ENCODE measurements at places on chromosomes 4 and X.

DNA sequence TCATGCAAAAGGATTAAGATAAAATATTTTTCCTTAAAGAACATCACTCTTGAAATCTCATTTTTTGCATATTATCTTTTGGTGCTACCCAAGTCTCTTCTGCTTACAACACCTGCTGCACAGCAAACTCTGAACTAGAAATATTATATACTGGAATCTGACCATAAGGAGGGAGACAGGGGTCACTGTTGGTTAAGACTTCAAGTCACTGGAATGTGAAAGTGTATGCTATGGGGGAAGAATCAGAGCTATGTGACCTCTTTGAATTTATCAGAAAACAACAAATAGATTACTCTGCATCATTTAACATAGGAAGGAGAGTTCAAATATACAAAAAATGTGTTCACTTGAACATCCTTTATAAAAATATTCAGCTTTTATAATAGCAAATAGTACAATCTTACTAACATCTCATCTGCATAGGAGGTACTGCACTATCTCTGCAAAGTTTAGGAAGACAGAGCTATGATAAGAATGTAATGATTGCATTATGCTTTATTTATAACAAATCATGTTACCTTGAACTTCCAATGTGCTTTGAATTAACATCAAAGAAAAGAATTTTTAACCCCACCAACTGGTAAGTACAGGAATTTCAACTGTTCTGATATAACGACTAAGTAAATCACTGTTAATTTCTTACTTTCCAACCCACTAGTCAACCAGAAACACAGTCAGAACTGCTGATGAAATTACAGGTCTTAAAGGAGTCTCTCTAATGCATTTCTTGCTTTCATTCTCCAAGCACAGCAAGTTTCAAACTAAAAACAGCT is 69.8 kb downstream of the ZNF827 start:
- peak; percentile 55 for DNase-seq

- no peak for DNase-seq
Observed at GRCh38 chrX:72124540-72125201, 7.0 kb downstream of the RTL5 start.

- no peak for DNase-seq
Observed at GRCh38 chr4:20543131-20543530, 157.1 kb upstream of the PACRGL start.

DNA sequence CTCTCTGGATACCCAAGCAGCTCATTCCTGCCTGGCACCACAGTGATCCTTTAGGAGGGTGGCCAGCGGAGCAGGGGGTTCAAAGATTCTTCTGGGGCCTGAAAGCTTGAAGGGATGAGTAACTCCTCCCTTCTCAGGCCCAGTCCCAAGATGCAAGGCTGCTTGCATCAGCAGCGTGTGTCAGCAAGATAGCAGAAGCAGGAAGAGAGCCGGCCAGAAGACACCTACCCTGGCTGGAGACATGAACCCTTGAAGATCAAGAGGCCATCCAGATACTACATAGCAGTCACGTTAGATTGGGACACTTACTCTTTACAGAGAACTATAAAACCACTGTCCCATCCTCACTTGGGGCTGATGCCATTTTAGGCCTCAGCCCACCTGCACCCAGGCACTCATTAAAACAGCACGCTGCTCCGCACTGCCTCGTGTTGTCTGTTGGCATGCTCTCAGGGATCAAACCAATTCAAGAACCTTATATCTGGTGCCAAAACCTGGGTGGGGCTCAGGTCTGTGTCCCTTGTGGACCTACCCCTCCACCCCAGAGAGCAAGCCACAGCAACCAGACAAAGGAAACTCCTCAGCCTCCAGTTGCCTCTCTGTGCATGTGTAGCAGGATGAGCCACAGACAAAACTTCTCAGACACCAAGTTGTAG is 6.5 kb downstream of the UGT2B17 start:
- DNase-seq: no peak

- DNase-seq: no peak
Observed at GRCh38 chrX:118346258-118347094, 570 bp downstream of the WDR44 start.

- DNase-seq: no peak
Observed at GRCh38 chr4:99099311-99099710, 10.7 kb upstream of the ADH5 start.

- peak; percentile 68 for DNase-seq
Observed at GRCh38 chrX:39764441-39764914, 333.3 kb downstream of the BCOR start.

DNA sequence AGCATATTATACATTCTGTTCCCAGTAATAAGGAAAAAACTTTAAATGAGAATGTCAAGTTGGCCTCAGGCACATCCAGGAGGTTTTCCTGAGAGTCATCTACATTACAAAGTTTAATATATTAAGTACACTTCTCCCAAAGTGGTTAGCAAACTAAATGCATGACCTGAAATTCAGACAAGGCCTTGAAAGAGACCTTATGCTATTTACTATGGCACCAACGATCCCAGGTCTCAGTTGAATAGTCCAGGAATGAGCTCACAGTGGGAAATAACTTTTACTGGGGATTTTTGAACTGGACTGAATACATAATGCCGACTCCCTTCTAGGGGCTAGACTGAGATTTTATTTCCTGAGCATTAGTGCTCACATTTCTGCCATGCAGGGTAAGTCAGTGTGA is 1577.5 kb upstream of the PCDH7 start:
- DNase-seq: no peak

GRCh38 chr4:32847461-32847860 is 2127.3 kb downstream of the PCDH7 start:
- DNase-seq: peak; percentile 20

DNA sequence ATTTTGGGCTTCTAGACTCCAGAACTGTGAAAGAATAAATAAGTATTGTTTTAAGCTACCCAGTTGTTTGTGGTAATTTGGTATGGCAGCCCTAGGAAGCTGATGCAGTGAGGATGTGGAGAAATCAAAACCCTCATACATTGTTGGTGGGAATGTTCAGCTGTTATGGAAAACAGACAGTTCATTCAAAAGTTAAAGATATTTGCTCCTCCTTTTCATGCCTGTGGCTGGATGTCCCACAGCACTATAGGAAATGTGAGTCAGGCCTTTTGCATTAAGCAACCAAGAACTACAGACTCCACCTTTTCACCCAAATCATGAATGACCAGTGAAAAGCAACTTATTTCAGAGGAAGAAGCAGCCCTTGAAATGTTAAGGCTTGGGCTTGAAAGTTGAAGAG is 6.7 kb downstream of the BBS12 start:
- DNase-seq: peak; percentile 96

DNA sequence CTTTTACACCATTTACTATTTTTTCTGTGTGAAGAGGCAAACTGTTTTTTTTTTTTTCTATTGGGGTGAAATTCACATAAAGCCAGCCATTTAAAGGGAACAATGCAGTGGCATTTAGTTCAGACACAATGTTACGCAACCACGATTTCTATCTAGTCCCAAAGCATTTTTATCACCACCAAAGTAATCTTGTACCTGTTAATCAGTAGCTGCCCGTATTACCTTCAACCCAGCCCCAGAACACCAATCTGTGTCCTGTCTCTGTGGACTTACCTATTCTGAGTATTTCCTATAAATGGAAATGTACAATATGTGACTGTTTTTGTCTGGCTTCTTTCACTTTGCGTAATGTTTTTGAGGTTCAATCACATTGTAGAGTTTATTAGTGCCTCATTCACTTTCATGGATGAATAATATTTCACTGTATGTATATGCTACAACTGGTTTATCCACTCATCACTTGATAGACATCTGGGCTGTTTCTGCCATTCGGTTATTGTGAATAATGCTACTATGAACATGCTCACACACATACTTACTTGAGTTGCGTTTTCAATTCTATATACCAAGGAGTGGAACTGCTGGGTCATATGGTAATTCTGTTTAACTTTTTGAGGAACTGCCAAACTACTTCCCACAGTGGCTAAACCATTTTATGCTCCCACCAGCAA is 116.2 kb downstream of the CDS1 start:
- no peak for DNase-seq

- DNase-seq: peak; percentile 58
Observed at GRCh38 chrX:21745756-21746155, 12.2 kb downstream of the SMPX start.

GRCh38 chr4:25425361-25425760 is 48.3 kb downstream of the ANAPC4 start:
- peak; percentile 37 for DNase-seq

DNA sequence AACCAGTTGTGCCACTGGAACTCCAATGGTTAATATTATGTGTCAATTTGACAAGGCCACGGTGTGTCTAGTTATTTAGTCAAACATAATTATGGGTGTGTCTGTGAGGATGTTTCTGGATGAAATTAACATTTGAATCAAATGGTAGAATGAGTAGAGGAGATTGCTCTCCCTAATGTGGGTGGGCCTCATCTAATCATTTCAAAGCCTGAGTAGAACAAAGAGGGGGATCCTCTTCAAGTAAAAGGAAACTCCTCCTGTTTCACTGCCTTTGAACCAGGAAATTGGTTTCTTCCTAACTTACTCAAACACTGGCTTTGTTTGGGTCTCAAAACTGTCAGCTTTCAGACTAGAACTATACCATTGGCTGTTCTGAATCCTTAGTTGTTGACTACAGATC is 1692.1 kb downstream of the PCDH19 start:
- no peak for DNase-seq

DNA sequence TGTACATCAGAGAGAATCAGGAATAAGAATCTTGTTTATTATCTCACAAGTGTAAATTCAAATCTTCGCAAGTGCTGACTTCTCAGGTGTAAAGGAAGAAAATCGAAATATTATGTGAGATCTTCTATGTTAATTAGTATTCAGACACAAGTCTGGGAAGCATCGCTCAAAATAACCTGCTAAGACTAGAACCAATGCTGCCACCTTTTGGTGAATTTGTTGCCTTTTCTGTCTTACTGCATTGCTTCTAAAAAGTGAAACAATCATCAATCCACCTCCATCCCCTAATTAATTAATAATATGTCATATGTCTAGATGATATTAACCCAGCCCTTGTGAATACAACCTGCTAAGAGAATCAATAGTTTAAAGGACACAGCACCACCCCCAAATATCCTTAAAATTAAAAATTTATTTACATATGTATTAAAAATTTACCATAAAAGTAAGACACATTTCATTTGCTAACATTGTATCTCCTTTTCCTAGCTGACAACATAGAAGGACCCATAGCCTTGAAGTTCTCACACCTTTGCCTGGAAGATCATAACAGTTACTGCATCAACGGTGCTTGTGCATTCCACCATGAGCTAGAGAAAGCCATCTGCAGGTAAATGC is 3.5 kb downstream of the EPGN start:
- DNase-seq: peak; percentile 84

GRCh38 chr4:188254211-188254610 is 115.0 kb downstream of the TRIML1 start:
- no peak for DNase-seq

GRCh38 chr4:1405254-1405635 is 997 bp downstream of the NKX1-1 start:
- DNase-seq: no peak

DNA sequence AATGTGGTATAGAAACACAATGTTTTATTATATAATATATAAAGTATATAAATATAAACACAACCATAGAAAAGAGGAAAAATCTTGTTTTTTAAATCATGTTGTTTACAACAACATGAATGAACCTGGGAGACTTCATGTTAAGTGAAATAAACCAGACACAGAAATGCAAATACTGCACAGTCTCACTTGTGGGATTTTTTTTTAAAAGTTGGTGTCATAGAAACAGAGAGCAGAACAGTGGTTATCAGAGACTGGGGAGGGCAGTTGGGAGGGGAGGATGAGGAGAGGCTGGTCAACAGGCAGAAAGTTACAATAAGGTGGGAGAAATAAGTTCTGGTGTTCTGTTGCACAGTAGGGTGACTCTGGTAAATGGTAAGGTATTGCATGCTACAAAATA is 57.1 kb downstream of the FREM3 start:
- no peak for DNase-seq

GRCh38 chr4:41287005-41287404 is 30.3 kb downstream of the UCHL1 start:
- peak; percentile 81 for DNase-seq

- DNase-seq: no peak
Observed at GRCh38 chrX:16594490-16594889, 55.5 kb upstream of the S100G start.

DNA sequence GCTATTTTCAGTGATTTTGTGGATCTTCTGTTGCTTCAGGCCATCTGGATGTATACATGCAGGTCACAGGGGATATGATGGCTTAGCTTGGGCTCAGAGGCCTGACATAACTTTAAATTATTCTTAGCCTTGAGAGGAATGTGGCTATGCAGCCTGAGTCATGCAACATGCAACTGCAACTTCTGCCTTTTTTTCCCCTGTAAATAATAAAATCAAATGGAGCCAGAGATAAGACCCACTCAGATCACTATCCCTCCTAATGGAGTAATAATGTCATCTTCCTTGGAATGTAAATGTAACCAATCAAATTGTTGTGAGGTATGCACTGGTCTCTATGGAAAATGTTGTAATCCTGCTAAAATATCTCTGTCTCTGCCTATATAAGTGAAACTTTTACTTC is 54.9 kb downstream of the MAGEB17 start:
- DNase-seq: peak; percentile 54

GRCh38 chrX:119655125-119655524 is 37.8 kb downstream of the SEPTIN6 start:
- peak; percentile 94 for DNase-seq

DNA sequence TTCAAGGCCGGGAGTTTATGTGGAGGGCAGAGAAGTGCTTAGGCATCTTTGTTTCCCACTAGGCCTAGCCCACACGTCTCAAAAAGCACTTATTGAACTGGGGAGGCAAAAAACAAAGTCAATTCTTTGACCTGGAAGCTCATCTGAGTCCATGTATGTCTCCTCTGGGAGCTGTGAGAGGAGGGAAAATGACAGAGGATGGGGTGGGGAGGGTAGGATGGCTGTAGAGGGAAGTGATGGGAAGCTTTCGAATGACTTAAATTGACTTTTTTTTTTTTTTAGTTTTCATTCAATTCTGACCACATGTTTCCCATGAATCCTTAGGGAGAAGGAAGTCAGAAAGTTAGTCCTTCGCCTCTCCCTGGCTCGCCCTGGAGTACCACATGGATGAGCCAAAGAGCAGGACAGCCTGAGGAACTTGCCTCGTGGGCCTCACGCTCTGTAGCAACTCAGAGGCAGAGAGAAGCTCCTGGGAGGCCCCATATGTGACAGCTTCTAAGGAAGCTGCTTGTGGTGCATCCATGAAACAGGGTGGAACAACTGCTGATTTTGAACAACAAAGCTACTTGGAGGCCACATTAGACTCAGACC is 45.0 kb downstream of the NHSL2 start:
- DNase-seq: no peak

- no peak for DNase-seq
Observed at GRCh38 chrX:153669901-153670731, 3.5 kb downstream of the PNCK start.

DNA sequence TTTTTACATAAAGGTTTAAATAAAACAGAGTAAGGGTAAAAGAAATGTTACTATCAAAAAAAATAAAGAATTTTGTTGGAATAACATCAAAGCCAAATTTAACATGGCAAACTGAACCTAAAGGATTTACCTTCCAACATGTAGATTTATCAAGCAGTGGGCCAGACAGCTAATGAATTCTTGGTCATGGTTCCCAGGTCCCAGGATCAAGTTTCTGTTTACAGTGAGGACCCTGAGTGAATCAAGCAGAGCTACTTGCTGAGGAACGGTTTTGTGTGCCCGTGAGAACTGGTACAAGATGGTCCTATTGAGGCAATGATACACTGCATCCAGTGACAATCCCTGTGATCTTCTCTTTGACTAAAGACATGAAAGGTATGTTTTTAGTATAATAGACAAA is 157.1 kb downstream of the CDS1 start:
- no peak for DNase-seq

All from choroid plexus epithelial cell (primary cell).